Activated naive CD4-positive, alpha-beta T cell treated with anti-CD3 and anti-CD28 coated beads, Interleukin-2, amount 10 ng/mL, durations not matched to agents 7 days and 5 days (primary cell): ENCODE measurements at places on chromosomes 2 and 18.

- DNase-seq = no peak
Measured at GRCh38 chr2:113878743-113879142, 11.1 kb upstream of the ACTR3 start.

- no peak for DNase-seq
Measured at GRCh38 chr2:86333378-86333777, 4.0 kb downstream of the REEP1 start.

DNA sequence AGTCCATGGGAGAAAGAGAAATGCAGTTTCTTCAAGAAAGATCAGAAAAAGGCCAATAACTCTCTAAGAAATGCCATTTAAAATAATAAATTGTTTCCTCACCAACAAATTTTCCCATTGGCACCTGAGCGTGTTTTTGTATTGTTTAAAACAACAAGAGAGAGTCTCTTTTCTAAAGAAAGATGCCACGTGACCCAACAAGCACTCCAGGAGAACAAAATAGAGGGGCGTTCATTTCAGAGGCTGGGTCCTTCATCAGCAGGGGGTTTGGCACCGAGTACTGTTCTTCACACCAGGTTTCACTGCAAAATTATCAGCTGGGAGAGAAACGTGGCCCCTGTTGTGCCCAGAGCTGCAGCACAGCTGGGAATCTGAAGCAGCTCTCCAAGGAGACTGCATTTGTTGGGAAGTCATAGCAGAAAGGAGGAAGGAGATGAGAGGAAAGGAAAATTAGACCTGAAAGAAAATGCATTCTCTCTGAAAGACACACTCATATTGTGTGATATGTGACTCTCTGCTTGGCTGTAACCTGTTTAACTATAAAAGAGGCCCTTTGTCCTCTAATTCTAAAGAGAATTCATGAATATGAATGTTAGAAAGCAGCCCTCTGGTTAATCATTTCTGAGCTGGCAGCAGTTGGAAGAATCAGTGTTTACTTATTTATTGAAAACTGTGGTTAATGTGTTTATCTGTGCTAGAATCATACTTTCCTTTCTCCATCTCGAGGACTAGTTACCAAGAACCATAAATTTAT is 205.3 kb upstream of the CDH20 start:
- no peak for DNase-seq

DNA sequence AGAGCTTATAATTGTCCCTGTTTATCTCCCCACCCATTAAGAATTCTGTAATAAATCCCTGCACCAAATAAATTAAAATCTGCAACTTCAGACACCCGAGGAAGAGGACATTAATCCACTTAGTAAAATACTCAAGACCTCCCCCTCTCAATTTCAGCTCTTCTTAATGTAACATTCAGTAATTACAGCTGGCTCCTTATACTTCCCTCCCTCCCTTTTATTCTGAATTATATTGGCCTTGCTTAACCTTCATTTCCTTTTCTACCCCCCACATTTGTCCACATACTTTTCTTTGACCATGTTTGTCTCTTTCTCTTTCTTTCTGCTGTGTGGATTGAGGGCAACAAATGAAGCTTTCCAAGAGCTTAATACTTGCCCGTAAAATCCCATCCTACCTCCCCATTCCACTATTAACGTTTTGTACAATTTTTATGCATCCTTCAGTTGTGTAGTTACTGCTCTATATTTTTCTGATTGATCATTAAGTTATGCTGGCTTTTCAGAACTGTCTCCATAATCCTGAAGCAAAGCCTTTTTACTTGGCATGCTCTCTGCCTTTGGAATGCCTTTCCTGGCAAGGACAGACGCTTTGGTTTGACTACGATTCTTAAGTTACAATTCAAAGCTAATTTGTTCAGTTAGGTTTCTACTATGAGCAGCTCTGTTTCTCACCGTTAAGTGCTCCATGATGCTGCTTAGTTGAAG is 580.1 kb downstream of the ZEB2 start:
- DNase-seq = no peak

DNA sequence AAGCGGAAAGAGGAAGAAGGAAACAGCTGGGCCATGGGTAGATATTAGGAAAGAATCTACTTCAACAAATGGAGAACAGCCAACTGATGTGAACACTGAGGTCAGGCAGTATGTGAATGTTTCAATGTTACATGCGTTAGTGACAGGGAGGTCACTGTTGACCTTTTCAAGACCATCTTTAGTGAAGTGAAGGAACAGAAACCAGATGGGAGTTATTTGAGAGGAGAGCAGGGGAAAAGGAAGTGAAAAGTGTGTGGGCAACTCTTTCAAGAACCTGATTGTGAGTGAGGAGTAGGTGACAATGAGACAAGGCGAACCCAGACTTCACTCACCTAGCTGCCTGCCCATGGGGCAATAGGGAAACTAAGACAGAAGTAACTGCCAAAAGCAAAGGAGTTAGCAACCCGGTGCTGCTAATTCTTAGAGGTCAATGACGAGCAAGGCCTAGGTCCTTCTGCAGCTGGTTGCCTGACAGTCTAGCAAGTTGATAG is 67.0 kb downstream of the SP3 start:
- DNase-seq = no peak

GRCh38 chr18:31658670-31659575 is 25.5 kb downstream of the B4GALT6 start:
- no peak for DNase-seq

- DNase-seq = no peak
Measured at GRCh38 chr2:56812432-56812831, 628.6 kb downstream of the CCDC85A start.
